ENCODE measurements at places on chromosomes 5 and 9.

GRCh38 chr9:131335368-131335755, 45.8 kb downstream of the PLPP7 start:
- DNase-seq: no peak

DNA sequence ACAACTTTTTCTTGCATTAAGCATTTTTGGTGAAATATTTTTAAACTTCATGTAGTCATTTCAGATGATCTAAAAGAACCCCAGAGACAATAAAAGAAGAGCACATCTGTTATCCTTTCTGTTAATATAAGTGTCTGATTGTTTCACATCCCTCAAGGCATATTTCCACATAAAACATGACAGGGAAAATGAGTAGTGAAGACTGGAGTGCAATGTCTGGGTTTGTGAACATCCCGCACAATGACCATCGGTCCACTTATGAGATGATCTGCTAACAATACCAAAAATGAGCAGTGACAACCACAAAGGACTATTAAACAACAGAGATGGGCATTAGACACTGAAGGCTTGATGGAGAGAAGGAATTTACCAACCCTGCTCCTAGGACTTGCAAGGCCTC, 209.1 kb downstream of the NR2F1-AS1 start:
- DNase-seq: no peak

- DNase-seq: no peak
These were observed 30.4 kb downstream of the KCNIP1 start for GRCh38 chr5:170534177-170534576.

- no peak for DNase-seq
These were observed 39.2 kb upstream of the SHOC1 start for GRCh38 chr9:111833941-111834340.

- DNase-seq: no peak
These were observed 129.8 kb downstream of the TMEM174 start for GRCh38 chr5:73302797-73303147.

GRCh38 chr9:93177676-93178075, 6.3 kb upstream of the WNK2 start:
- no peak for DNase-seq

GRCh38 chr5:87900419-87900818, 368.2 kb downstream of the TMEM161B start:
- no peak for DNase-seq

GRCh38 chr9:117644932-117645636, 59.1 kb upstream of the TLR4 start:
- DNase-seq: no peak

DNA sequence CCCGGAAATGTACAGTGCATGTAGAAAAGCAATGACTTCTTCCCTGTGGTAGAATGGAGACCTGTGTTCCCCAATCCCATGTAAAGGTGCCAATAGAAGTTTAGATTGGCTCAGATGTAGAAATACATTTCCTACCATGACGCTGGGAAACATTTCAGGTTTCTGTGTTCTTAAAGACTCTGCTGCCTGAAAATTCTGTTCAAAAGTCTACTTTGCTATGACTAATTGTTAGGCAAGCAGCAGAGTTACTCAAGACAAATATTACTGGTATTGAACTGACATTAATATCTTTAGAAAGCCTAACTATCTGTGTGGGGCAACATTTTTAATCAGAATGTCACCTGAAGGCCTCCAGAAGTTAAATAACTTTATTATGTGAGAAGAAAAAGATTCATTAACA, 75.5 kb upstream of the ELL2 start:
- DNase-seq: no peak

GRCh38 chr9:17555362-17556054, 23.4 kb upstream of the SH3GL2 start:
- DNase-seq: no peak

GRCh38 chr9:37683531-37684371, 33.0 kb downstream of the FRMPD1 start:
- DNase-seq: no peak

DNA sequence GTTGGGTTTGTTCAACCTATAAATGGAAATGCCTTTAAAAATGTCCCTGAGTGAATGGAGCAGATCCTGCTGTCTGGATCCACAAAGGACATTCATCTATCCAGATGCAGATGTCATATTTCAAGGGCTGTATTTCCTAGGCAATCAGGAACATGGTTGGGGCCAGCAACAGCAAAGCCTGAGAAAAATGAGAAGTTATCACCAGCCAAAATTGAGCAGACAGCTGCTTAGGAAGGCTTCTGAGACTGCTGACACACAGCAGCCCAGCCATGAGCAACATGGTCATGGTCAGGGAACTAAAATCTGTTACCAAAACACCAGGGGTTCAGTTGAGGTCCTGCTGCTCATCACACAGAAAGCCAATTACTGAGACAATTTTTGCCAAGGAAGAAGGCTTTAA, 9.2 kb upstream of the IL7R start:
- no peak for DNase-seq

GRCh38 chr5:153765987-153766386, 272.7 kb downstream of the FAM114A2 start:
- DNase-seq: no peak

- no peak for DNase-seq
These were observed at the start of gene ZDHHC11 for GRCh38 chr5:850511-851006. ZDHHC11 (minus strand) TSS chr5:850986; CDS start chr5:850602, 384 bp downstream.

- no peak for DNase-seq
These were observed 66.0 kb upstream of the ORM1 start for GRCh38 chr9:114256827-114257328.

DNA sequence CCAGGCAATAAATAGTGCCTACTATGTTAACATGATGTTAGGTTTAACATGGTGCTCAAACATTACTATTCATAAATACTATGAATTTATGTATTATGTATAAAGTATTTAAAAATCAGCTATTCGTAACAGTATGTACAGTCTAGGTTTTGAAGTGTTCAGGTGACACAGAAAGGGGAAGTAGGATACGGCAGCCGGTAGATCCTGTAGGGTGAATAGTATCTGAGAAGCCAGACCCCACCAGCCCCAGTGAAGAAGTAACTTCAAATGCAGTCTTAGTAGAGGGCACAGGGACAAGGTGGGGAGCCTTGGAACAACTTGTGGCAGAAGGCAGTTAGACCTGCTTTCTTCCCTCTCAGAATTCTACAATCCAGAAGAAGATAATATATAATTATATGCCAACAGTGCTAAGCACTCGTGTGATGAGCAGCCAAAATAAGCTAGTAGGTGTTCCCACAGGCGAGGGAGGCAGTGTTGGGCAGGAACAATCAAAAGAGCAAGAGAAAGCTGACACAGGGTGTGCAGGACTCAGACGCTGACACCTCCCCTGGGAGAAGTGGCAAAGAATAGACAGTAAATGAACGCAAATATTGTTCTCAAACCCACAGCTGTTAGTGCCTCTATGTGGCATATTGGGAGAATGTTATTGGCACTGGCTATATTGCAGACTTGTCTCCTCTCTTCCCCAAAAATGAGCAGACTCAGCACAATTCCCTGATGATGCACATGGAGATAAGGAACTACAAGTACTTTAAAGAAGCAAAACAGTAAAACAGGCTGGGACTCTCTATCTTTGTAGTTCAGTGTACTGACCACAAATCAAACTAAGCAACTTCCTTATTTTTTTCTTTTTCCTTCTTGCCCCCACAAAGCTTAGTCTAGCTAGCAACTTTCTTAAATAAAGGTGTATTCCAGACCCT, 4.6 kb downstream of the ZNF367 start:
- no peak for DNase-seq

DNA sequence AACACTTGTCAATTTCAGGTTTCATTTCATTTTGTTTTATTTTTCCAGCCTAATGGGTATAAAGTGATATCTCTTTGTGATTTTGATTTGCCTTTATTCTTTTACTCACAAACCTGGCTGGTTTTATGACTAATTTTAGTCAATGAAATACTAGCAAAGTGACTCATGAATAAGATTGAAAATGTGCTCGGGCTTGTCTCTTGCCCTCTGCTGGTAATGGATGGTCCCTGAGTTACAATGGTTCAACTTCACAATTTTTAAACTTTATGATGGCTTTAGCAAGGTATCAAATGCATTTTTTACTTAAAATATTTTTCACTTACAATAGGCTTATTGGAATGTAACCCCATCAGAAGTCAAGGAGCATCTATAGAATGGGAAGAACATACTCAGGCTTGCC, 431.4 kb upstream of the CCNG1 start:
- no peak for DNase-seq

- no peak for DNase-seq
These were observed 69.8 kb upstream of the VCAN start for GRCh38 chr5:83401775-83402174.

DNA sequence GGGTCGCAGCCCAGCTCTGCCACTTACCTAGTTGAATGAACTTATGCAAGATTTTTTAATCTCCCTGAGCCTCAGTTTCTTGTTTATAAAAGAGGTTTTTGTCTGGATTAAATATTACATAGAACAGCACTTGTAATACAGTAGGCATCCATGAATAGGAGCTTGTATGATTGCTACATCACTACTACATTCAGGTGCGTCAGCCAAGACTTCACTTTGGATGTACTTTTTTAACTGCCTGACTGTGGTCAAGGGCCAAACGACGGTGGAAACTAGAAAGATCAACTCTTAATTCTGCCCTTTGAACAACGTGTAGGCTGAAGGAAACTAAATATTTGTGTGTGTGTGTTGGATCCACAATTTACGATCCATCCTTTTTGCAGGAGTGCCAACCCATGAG, 172.8 kb downstream of the RFK start:
- no peak for DNase-seq

DNA sequence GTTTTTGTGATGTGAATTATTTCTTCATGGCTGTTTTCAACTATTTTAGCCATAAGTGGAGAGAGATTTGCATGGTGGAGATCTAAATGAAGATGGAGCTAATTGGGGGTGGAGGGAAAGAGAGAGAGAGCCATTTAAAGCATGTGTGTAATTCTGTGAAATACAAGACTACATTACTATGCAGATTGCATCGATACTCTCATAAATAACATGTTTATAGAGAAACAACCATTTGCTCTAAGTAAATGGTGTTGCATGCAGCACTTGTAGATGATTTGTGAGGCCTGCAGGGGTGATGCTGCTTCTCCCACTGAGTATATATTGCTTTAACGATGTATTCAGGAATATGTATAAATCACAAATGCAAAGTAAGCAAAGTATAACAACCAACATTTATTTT, 270.2 kb upstream of the RIOK2 start:
- DNase-seq: no peak

GRCh38 chr5:135635451-135635850, 56.7 kb upstream of the CXCL14 start:
- no peak for DNase-seq

DNA sequence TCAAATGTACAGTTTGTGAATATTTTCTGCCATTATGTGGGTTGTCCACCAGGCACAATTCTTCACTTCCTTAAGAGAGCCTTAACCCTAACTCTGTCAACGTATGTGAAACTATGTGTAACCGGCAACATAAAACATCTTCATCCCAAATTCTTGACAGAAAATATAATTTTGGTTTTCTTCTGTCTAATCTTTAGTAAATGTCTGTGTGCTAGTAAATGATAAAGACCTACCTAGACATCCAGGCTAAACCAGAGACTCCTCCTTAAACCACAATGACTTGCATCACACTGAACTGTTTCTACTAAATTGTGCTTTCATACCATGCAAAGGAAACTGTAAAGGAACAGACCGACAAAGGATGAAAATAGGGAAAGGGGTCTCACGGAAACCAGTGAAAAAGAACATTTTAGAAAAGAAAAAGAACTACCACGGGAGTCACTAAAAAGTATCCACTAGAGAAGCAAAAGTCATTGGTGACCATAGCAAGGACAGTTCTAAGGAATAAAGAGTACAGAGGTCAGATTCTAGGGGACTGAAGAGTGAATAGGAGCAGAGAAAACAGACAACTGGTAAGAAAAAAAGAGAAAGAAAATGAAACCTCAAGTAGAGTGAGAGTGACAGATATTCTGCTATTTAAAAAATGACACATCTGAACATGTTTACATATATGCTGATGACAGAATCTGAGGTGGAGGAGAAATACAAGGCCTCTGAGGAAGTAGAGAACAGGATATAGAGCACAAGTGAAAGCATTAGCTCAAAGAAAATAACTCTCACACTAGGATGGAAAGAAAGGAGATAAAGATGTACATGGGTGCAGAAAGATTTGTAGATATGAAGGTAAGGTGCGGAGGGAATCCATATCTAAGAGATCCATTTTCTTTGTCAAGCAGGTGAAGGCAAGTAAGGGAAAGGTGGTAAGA, 49.4 kb downstream of the FNIP1 start:
- no peak for DNase-seq

GRCh38 chr5:113703266-113703665, 189.8 kb downstream of the YTHDC2 start:
- no peak for DNase-seq

- DNase-seq: no peak
These were observed 72.9 kb downstream of the RFK start for GRCh38 chr9:76321195-76321828.

DNA sequence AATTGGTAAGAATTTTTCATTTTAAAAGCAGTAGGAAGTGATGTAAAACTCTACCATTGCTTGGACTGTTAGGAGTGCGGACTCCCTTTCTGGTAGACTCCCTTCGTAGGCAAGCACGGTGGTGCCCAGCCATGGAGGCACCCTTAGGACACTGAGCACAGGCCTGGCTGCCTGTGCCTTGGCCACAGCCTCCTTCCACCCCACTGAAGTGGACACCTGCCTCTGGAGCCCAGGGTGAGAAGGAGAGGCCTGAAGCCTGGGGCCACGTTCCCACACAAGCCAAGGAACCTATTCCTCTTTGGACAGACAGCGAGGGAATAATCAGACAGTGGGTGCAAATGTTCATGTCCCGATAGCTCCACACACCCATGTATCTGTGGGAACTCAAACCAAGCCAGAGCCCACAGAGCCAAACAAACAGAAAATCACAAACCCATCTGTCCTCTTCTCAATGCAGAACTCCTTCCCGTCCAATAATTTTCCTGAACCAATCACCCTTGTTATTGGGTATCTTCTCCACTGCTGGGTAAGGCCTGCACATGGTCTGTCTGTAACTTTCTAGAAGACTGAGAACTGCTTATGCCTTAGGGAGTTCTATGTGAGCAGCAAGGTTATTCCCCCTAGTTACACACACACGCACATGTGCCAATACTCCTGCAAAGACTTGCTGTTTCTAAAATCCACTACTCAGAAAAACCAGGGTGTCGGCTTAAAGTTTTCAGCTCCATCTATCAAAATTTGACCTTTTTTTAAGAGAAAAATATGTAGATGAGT, 45.2 kb downstream of the UBE2QL1 start:
- DNase-seq: no peak

GRCh38 chr9:96655198-96655851, at the start of gene PRXL2C:
PRXL2C (minus strand) TSS chr9:96655317; CDS start chr9:96655281, 36 bp downstream.
- peak; percentile 68 for DNase-seq

Measured in effector memory CD8-positive, alpha-beta T cell (primary cell).